ENCODE measurements at places on chromosomes 2 and 18.

GRCh38 chr2:45275806-45276205 is 266.6 kb upstream of the SIX2 start:
- DNase-seq: no peak

DNA sequence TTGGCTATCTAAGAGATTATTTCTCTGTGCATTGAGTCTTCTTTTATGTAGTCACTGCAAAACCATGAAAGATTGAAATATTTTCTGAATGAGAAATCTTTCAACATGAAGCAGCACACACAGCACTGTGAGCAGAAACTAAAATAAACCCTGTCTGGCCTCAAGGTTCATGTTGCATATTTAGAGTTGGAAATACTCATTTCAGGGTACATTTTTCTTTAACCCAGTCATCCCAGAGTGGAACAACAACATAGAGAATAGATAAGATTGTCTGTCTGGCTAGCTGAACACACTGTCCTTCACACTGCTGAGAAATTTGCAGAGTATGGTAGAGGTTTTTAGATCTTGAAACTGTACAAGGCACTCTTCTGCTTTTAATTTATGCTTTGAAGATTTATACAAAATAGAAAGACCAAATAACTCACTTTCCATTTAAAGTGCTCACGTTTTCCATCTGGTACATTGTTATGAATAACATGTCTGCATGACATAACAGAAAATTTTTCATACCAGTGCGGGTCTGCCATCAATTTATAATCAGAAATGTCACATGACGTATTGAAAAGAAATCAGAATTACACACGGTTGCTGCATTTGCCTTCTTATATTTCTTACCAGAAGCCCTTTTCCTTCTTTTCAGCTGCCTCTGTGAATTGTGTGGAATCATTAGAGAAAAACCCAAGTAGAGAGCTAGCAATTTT is 25.0 kb upstream of the FN1 start:
- no peak for DNase-seq

- DNase-seq: no peak
Observed at GRCh38 chr18:41783065-41783818, 171.8 kb upstream of the PIK3C3 start.

GRCh38 chr18:23838801-23839366 is 149.6 kb downstream of the LAMA3 start:
- no peak for DNase-seq

- no peak for DNase-seq
Observed at GRCh38 chr2:241035142-241035817, 36.9 kb downstream of the SNED1 start.
